ENCODE measurements at places on chromosomes 1 and 21. TPM values are rescaled to one million over a fixed set of nuclear protein-coding genes. Genes with fewer than 3 reads are reported as not detected.

The DCST2 gene
- total RNA-seq: 1.0 TPM

The ADAM15 gene
- total RNA-seq: 13.7 TPM

The PPM1J gene
- 0.75 TPM for total RNA-seq

The DTL gene
- 4.2 TPM for total RNA-seq

The A3GALT2 gene
- total RNA-seq: not detected

- H3K4me3 ChIP-seq: no peak overlapping the region
- DNase-seq: no peak
- H3K36me3 ChIP-seq: no peaks in the 10 kb centered on the region
- H3K27ac ChIP-seq: no peak overlapping the region
- H3K27me3 ChIP-seq: peaks cover 3% of the 10 kb centered on the region
Measured at GRCh38 chr1:67590329-67590728, 94.7 kb upstream of the GADD45A start.

DNA sequence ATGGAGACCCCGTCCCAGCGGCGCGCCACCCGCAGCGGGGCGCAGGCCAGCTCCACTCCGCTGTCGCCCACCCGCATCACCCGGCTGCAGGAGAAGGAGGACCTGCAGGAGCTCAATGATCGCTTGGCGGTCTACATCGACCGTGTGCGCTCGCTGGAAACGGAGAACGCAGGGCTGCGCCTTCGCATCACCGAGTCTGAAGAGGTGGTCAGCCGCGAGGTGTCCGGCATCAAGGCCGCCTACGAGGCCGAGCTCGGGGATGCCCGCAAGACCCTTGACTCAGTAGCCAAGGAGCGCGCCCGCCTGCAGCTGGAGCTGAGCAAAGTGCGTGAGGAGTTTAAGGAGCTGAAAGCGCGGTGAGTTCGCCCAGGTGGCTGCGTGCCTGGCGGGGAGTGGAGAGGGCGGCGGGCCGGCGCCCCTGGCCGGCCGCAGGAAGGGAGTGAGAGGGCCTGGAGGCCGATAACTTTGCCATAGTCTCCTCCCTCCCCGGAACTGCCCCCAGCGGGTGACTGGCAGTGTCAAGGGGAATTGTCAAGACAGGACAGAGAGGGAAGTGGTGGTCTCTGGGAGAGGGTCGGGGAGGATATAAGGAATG lies 505 bp downstream of the LMNA start:
- peaks cover 4% of the 10 kb centered on the region for H3K36me3 ChIP-seq
- no peak overlapping the region for H3K27ac ChIP-seq
- peaks cover 36% of the 10 kb centered on the region for H3K4me1 ChIP-seq
- H3K4me3 ChIP-seq: peak overlapping the region; percentile 86
- peaks cover 13% of the 10 kb centered on the region for H3K27me3 ChIP-seq
- no peak for DNase-seq

GRCh38 chr1:185694081-185694480 lies 40.1 kb upstream of the HMCN1 start:
- peak overlapping the region; percentile 98 for H3K27ac ChIP-seq
- H3K27me3 ChIP-seq: peaks cover 9% of the 10 kb centered on the region
- peak overlapping the region; percentile 86 for H3K4me3 ChIP-seq
- H3K36me3 ChIP-seq: peaks cover 7% of the 10 kb centered on the region

DNA sequence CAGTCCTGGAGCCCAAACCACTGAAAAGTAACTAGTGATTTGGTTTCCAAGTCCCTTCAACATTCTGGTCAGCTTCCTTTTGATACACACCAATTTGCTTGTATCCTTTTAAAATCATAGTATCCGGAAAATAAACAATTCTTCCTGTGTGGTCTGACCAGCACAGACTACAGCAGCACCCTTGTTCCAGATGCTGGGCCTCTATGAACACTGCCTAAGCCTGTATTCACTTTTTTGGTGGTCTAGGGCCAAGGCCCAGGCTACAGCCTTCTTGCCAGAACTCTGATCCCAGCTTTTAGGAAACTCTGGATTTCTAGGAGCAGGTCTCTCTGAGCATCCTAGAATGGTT lies 801 bp upstream of the DDAH1 start:
- no peak overlapping the region for H3K27ac ChIP-seq
- H3K4me1 ChIP-seq: peaks cover 7% of the 10 kb centered on the region
- H3K36me3 ChIP-seq: no peaks in the 10 kb centered on the region
- peaks cover 48% of the 10 kb centered on the region for H3K27me3 ChIP-seq
- peak overlapping the region; percentile 36 for H3K4me3 ChIP-seq

DNA sequence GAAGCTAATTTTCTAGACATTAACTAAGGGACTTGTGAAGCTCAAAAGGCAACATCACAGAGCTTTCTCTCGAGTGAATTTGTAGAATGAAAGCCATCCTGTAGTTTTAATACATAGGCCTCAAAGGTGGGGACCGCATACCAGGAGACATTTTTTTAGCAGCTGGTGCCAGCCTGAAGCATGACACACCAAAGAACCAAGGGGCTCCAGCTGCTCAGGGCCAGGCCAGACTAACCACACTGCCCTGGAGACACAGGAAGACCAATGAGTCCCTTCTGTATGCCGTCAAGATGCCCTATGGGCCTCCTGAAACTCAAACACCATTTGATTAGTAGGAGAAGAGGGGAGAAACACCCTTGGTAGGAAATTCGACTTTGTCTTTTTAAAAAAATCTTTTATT lies 113.9 kb upstream of the CACNA1E start:
- no peak overlapping the region for H3K27ac ChIP-seq
- H3K4me1 ChIP-seq: no peaks in the 10 kb centered on the region
- H3K27me3 ChIP-seq: peaks cover 3% of the 10 kb centered on the region
- H3K4me3 ChIP-seq: no peak overlapping the region
- H3K36me3 ChIP-seq: no peaks in the 10 kb centered on the region

- peaks cover 19% of the 10 kb centered on the region for H3K4me1 ChIP-seq
- no peak for DNase-seq
- H3K4me3 ChIP-seq: no peak overlapping the region
- no peak overlapping the region for H3K27ac ChIP-seq
Measured at GRCh38 chr1:165842671-165843129, 15.3 kb downstream of the UCK2 start.

DNA sequence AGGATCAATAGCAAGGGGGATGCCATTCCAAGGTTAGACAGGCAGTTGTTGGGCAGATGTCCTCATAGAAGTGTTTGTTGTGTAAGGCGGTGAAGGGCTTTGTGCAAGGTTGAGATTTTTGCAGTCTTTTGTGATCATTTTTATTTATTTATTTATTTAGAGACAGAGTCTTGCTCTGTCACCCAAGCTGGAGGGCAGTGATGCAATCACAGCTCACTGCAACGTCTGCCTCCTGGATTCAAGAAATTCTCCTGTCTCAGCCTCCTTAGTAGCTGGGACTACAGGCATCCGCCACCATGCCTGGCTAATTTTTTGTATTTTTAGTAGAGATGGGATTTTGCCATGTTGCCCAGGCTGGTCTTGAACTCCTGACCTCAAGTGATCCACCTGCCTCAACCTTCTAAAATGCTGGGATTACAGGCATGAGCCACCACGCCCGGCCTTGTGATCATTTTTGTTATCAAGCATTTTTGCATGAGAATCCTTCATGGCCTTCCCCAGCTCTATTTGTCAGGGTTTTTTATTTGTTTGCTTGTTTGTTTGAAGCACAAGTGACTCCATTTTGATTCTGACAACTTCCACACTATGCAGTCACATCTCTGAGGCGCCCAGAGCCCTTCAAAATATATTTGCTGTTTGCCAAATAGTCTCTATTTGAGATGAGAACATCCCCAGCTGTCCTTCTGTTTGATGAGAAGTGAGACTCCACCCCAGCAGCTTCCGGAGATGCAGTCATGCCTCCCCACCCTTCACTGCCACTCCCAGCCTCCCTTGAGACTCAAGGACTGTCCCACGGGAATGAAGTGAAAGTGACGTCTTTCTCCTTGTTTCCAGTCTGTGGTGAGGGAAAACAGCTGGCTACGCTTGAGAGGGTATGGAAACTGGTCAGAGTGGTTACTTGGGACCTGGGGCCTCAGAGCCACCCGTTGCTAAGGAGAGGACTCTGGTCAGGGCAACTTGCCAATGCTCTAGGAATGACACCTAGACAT lies 38.0 kb downstream of the TMEM50B start:
- DNase-seq: peak; percentile 61
- H3K36me3 ChIP-seq: peaks cover 19% of the 10 kb centered on the region
- H3K4me1 ChIP-seq: peaks cover 73% of the 10 kb centered on the region
- peak overlapping the region; percentile 58 for H3K4me3 ChIP-seq
- no peaks in the 10 kb centered on the region for H3K27me3 ChIP-seq
- H3K27ac ChIP-seq: peak overlapping the region; percentile 92

DNA sequence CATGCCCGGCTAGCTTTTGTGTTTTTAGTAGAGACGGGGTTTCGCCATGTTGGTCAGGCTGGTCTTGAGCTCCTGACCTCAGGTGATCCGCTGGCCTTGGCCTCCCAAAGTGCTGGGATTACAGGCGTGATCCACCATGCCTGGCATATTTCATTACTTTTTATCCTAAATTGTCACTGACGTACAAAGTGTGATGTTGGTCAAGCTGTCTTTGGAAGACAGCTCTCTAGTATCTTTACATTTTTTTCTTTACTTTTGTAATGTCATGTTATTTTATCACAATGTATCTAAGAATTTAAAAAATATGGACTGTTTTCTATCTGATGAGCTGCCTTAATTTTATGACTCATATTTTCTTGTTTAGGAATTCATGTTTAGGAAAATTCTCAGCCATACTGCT lies 72.2 kb downstream of the SPATA17 start:
- no peak overlapping the region for H3K4me3 ChIP-seq
- H3K36me3 ChIP-seq: no peaks in the 10 kb centered on the region
- DNase-seq: no peak

GRCh38 chr1:217363319-217363718 lies 267.6 kb downstream of the GPATCH2 start:
- H3K4me1 ChIP-seq: no peaks in the 10 kb centered on the region
- no peaks in the 10 kb centered on the region for H3K27me3 ChIP-seq
- no peak for DNase-seq
- H3K4me3 ChIP-seq: no peak overlapping the region

Measured in activated B cell treated with CpG ODN at 0.5 μM for 24 hours (primary cell).